ENCODE measurements at places on chromosomes 6 and 20.
A peak's percentile ranks its signal among the peaks of the same experiment; 100 is the strongest.

DNA sequence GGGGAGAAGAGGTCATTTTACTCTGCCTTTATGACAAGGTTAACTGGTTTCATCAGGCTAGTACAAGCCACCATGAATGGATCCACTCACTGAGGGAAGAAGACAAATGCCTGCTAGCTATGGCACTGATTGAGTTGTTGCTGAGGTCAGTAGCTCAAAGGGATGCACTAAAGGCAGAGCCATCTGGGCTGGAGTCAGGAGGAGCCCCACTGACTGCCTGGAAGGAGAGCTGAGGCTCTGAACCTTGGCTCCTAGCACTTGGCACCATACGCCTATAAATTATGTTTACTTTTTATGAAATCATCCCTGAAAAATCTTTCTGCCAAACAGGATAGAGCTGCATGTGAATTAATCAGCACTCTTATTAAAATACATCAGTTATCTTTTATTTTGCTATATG, 104.6 kb downstream of the DTD1 start:
- DNase-seq, result no peak

- no peak for DNase-seq
Measured at GRCh38 chr6:108616544-108616943, 55.8 kb downstream of the FOXO3 start.

DNA sequence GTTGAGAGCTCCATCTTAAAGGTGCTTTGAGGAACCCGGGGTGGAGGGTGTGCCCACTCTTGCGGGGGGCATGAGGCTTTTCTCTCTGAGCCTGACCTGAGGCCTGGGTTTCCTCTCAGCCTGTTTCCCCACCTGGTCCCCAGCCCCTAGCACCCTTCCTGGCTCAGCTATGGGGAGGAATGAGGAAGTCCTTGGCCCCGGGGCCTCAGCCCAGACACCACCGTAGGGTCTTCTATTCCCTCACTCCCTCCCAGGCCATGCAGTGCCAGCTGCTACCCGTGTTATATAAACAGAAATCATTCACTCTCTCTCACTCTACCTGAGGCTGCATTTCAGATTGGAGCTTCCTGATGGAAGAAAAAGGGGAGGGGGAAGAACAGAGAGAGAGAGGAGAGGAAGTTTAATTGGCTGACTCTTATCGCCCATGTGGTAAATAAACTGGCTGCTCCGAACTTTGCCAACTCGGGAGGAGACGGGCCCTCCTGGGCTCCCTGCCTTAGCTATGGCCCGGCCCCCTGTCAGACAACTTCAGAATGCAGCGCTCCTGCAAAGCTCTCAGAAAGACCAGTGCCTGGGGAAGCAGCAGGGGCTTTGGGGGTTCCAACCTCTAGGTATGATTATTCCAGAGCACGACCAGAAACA, 2.8 kb downstream of the CDH22 start:
- DNase-seq, result no peak

DNA sequence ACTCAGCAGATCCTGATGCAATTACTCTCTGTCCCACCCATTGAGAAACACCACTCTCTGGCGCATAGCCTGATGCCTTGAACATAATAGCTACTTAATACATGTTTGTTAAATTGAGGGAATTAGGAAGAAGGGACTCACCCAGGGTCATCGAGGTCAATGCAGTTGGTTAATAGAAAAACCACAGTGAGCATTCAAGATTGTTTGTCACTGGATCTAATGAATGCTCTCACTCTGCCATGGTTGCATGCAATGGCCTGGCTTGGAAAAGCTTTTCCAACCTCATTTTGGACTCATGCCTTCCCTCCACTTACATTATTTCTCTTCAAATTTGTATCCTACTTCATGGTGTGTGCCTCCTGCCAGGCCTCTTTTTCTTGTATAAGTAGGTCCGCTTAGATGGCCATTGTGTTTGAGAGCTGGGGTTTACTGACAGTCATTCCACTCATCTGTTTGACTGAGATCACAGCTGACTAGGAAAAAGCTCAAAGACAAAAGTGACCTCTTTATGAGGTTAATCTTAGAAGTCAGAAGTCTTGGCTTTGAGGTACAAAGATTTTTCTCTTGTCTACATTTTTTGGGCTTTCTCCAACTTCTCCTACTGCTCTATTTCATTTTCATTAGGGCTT, 154.8 kb upstream of the RAB32 start:
- no peak for DNase-seq

DNA sequence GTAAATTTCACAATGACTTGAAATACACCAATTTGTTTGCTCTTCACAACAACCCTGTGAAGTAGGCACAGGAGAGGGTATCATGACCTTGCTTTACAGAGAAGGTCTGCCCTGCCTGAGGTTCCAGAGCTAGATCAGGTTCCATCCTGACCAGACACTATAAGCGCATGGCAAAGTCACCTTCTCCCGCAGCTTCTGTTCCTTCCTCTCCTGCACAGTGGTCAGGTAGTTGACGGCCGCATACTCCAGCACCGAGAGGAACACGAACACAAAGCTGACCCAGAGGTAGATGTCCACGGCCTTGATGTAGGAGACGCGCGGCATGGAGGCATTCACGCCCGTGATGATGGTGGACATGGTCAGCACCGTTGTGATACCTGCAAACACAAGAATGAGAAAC, 34.3 kb downstream of the PM20D2 start:
- no peak for DNase-seq

DNA sequence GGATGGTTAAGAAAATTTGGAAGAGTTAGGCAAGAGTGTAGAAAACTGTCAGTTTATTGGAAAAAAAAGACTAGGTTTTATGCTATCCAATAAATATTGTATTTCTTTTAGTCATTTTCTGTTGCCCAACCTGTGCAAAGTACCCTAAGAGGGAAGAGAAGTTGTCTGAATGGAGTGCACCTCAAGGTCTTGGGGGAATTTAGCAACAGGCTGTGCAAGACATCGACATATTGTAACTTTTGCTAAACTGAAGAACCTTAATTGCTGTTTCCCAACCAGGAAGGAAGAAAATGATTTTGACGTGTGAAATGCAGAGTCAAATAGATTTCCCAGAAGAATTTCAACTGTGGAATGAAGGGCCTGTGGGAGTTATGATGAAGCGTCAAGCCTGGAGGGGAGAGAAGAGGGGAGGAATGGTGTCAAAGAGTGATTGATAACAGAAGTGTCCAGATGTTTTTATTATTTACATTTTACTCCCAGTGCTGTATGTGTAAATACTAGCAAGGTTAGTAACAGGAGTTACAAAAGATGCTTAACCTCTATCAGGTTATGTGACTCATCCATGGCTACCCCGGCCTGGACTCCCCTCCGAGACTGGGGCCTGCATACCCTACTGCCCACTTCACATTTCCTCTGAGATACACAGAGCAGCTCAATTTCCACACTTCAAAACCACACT, 246.8 kb downstream of the MYLK4 start:
- DNase-seq, result no peak

DNA sequence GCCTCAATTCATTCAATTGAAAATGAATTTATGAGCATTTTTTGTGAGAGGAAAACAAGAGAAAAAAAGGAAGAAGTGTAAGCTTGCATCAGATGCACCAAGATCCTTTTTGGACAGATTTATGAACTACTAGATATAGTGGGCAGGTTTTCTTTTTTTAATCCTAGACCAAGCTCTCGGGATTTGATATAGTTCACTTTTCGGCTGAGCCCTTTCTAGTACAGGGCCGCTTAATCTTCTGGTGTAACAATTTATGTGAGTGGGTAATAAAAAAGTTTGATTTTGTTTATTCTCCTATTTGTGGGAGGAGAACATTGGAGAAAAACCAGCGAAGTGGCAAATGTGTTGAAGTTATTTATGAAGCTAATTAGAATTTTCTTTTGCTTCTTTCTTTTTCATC, 538.0 kb downstream of the UTRN start:
- no peak for DNase-seq

- no peak for DNase-seq
Measured at GRCh38 chr6:31737991-31738979, 1.5 kb upstream of the MSH5 start.

DNA sequence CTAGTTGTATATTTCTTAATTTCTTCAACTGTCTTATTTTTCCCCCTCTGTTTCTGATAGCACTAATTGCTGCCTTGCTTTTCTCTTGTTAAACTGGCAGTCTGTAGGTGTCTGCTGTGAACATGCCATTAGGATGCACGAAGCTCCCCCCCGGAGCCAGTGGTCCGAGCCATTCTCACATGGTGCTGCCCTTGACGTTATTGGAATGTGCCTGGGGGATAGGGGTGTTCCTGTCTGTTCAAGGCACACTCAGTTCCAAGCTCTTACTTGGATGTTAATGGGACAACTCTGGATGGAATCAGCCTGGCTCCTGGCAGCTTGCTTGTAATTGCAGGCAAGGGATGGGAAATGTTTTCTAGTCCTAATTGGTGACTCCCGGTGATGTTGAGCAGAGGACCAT, 68.4 kb downstream of the RREB1 start:
- no peak for DNase-seq

DNA sequence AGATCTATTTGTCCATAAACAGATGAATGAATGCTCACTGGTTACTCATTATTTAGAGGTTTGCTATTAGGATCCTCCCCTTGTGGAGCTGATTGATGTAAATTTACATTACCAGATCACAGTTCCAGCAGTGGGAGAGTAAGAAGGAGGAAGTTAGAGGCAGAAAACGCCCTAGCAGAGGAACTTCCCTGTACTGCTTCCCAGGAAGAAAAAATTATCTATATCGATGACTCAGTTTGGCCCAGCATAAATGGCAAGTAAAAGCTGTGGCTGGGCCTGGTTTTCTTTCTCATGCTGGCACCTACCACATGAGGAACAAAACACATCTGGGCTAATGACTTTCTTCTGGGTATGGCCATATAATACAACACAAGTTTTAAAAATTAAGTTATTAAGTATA, 35.7 kb downstream of the DNAAF9 start:
- DNase-seq, result no peak

GRCh38 chr6:3239110-3239830, 11.8 kb upstream of the TUBB2B start:
- no peak for DNase-seq

GRCh38 chr20:58306421-58307261, 2.9 kb upstream of the RAB22A start:
- peak; percentile 18 for DNase-seq

GRCh38 chr20:35111141-35111888, 18.7 kb upstream of the TRPC4AP start:
- DNase-seq, result no peak

- DNase-seq, result no peak
Measured at GRCh38 chr6:66179361-66179760, 472.3 kb upstream of the EYS start.

GRCh38 chr6:166728884-166729530, 102.0 kb upstream of the RPS6KA2 start:
- no peak for DNase-seq

DNA sequence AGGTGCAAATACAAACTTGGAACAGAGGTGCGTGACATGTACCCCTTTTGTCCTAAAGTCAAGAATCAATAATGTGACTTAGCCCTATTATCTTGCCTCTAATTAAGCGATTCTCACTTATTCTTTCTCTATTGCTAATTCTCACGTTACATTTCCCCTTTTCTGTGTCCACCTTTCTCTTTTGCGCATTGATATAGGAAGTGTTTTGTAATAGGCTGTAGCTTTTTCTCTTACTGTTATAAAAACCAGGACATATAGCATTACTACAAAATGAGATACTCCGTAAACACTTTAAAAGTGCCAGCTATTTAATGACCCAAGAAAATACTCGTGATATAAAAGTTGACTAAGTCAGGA, 669 bp upstream of the TMEM30A start:
- no peak for DNase-seq

DNA sequence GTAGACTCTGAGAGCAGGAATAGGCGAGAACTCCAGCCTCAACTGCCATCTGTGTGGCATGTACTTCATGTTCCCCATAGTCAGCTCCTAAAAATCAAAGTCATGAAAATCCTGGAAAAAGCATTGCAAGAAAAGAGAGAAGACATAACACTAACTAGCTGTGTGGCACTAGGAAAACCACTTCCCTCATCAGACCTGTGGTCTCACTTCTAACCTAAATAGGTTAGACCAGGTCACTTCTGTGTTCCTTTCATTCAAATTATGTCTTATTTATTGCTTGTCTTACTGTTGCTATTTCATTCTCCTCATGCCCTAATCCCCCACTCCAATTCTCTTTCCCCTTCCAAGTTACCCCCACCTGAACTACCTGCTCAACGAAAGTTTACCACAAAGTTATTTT, 70.2 kb downstream of the TNFRSF21 start:
- DNase-seq, result no peak

GRCh38 chr6:13373488-13373886, 45.1 kb upstream of the TBC1D7 start:
- no peak for DNase-seq

GRCh38 chr6:56690519-56691285, 48.0 kb upstream of the DST start:
- DNase-seq, result no peak

All from activated CD4-positive, CD25-positive, alpha-beta regulatory T cell (primary cell).